ENCODE measurements at places on chromosomes 11 and 22. TPM values are rescaled to one million over a fixed set of nuclear protein-coding genes. Genes with fewer than 3 reads are reported as not detected.

The FAM181B gene
- total RNA-seq, result 0.12 TPM

DNA sequence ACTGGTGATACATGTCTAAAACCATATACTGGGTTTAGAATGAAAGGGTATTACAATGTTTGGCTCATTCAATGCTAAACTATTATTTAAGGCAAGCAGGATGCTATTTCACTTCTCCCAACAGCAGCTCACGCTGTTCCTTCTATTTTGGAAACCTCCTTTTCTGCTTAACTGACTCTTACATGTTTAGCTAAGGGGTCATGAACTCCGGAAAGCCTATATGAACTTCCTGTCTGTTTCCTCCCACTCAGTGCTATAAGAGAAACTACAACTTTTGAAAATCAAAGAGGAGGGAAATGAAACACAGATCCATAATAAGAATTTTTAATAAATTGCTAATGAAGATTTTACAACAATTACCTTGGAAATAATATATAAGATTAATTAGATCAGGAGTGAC, 30.9 kb downstream of the SLC36A4 start:
- no peaks in the 10 kb centered on the region for H3K27me3 ChIP-seq
- no peaks in the 10 kb centered on the region for H3K4me1 ChIP-seq
- no peak for DNase-seq

- H3K4me1 ChIP-seq, result peaks cover 21% of the 10 kb centered on the region
- peaks cover 46% of the 10 kb centered on the region for H3K36me3 ChIP-seq
- DNase-seq, result no peak
- no peaks in the 10 kb centered on the region for H3K27me3 ChIP-seq
- peak overlapping the region; percentile 21 for H3K27ac ChIP-seq
These were observed 16.0 kb upstream of the PRG2 start for GRCh38 chr11:57406337-57406904.

The SCN2B gene
- total RNA-seq, result 2.5 TPM
